Dorsolateral prefrontal cortex (tissue), 122 donors: ENCODE measurements at places on chromosomes 11 and 22.

GRCh38 chr22:39205344-39206021, 39.3 kb downstream of the PDGFB start:
- DNase-seq = no peak

DNA sequence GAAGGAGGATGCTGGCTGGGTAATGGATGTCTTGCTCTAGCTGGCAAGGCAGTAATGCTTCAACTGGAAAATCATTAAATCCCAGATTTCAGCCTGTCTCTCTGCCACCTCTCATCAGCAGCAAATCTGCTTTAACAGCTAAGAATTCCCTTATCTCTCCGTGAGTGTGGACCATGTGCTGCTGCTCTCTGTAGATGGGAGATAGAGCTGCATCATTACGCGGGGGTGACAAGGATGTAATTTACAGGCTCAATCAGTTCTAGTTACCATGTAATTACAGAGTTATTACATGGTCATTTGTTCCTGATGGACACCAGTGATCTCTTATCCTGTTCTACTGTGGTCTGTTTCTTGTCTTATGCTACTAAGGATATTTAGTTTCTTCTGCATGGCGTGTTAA, 665.4 kb downstream of the NTM start:
- no peak for DNase-seq

- DNase-seq = no peak
Measured at GRCh38 chr11:93524858-93525257, 18.3 kb downstream of the SMCO4 start.

DNA sequence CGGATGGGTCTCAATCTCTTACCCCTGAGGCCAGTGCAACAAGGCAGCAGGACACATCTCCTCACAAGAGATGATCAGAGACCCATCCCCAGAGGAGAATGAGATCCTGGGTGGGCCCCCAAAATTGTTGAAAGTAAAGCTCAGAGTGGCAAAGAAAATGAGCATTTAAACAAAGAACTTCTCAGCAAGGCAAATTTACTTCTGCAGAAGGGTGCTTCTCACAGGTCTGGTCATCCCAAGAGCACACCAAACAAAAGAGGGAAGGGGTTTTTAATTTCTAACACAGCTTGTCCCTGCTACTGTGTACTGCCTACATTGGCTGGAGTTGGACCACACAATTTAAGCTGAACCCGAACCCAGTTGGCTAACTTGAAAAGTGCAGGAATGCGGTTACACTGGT, 1628.6 kb upstream of the RAG2 start:
- no peak for DNase-seq

- peak; percentile 73 for DNase-seq
Measured at GRCh38 chr11:72471005-72471898, 36.9 kb upstream of the CLPB start.
